ENCODE measurements at places on chromosomes 7 and 10.

DNA sequence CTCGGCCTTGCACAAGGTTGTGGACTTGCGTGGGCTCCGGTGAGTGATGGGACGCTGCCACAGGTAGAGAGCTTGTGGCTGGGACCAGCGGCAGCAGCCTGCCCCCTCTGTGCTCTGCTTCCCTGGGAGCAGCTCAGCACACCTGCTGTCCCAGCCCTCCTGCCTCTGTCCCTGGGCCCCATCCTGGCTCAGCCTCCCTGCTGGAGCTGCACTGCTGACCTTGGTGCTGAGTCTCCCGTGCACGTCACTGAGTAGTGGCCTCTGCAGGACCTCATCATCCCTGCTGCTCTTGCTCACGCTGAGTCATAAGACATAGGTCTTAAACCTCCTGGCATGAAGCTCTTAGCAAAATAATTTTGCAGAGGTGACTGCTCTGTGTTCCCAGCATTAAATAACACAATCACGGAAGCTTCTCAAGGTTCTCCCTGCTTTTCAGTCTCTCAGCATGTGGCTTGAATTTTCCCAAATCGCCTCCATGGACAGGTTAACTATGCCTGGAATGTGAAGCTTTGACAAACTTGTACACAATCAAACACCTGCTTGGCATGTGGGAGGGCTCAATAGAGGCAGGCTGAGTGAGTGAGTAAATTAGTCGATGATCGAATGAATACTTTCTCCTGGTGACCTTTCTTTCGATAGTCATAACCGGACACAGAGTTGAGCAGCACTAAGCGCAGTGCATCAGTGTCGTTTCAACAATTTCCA, 63.8 kb upstream of the NPS start:
- DNase-seq = peak; percentile 2

- DNase-seq = no peak
Observed at GRCh38 chr7:87316097-87316700, 29.3 kb upstream of the CROT start.

- DNase-seq = no peak
Observed at GRCh38 chr7:27963056-27963455, 217.5 kb downstream of the JAZF1 start.

- DNase-seq = no peak
Observed at GRCh38 chr7:81714306-81714705, 55.5 kb downstream of the HGF start.

GRCh38 chr7:142795339-142795863, 24.6 kb downstream of the PRSS2 start:
- no peak for DNase-seq

GRCh38 chr10:15253951-15254807, 85.7 kb upstream of the NMT2 start:
- no peak for DNase-seq

GRCh38 chr7:76008156-76008687, 13.8 kb upstream of the TMEM120A start:
- no peak for DNase-seq

GRCh38 chr10:71075086-71075758, 137.1 kb upstream of the UNC5B start:
- DNase-seq = no peak

GRCh38 chr10:106795619-106796018, 368.9 kb downstream of the SORCS1 start:
- DNase-seq = no peak

- no peak for DNase-seq
Observed at GRCh38 chr10:29841724-29842649, 207.2 kb upstream of the SVIL start.

- DNase-seq = no peak
Observed at GRCh38 chr7:151299530-151299929, 42.1 kb upstream of the NUB1 start.

GRCh38 chr7:24501009-24501408, 72.2 kb upstream of the PALS2 start:
- DNase-seq = no peak

- DNase-seq = no peak
Observed at GRCh38 chr7:121436688-121437087, 40.6 kb upstream of the FAM3C start.

DNA sequence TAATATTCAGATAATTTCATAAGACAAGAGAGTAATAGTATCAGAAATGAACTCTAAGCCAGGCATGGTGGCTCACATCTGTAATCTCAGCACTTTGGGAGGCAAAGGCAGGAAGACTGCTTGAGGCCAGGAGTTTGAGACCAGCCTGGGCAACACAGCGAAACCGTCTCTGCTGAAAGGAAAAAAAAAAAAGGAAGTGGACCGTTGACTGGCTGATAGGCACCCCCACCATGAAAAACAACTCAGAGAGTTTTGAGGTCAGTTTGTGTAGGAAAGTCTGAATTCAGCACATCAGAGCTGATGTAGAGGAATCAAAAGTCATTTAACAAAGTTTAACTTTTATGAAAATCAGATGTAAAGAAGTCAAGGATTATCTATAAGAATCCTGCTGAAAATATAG, 63.2 kb upstream of the AMPH start:
- no peak for DNase-seq

- no peak for DNase-seq
Observed at GRCh38 chr10:32582946-32583345, 137.0 kb downstream of the CCDC7 start.

- no peak for DNase-seq
Observed at GRCh38 chr7:98571986-98572385, 45.1 kb upstream of the NPTX2 start.

GRCh38 chr7:149041350-149041749, 13.0 kb upstream of the PDIA4 start:
- DNase-seq = no peak

GRCh38 chr10:49138361-49138891, 4.6 kb upstream of the FAM170B start:
- peak; percentile 92 for DNase-seq

- no peak for DNase-seq
Observed at GRCh38 chr7:27141923-27142579, 1.4 kb downstream of the HOXA5 start.

DNA sequence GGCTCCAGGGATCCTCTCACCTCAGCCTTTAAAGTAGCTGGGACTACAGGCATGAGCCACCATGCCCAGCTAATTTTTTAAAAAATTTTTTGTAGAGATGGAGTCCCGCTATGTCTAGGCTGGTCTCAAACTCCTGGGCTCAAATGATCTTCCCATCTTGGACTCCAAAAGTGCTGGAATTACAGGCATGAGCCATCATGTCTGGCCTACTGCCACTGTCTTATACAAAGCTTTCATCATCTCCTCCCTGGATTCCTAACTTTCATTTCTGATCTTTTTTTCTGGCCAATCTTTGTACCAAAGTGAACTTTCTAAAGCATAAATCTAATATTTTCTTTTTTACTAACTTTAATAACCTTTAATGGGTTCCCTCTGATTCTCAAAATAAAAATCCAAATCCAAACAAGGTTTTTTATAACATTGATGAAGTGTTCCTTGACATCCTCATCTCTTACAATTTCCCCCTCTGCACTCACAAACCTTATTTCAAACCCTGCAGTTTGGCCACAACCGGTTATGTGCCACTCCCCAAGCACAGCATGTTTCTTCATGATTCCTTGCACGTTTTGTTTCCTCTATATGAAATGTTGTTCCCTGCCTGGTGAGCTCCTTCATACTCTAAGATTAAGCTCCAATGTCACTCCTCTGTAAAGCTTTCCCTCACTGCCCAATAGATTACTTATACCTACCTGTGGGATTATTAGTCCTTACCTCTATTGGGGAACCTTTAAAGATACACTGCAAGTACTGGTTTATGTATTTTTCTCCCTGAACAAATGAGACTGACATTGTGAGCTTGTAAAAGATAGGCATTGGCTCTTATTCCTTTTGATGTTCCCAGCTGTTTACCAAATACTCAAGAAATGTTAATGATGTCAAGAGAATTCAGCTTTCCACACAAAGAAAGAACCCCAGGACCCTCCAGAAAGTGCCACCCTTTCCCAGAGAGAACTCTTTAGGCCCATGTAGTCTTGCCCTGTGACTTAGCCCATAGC, 101.7 kb downstream of the HOXA1 start:
- peak; percentile 67 for DNase-seq

DNA sequence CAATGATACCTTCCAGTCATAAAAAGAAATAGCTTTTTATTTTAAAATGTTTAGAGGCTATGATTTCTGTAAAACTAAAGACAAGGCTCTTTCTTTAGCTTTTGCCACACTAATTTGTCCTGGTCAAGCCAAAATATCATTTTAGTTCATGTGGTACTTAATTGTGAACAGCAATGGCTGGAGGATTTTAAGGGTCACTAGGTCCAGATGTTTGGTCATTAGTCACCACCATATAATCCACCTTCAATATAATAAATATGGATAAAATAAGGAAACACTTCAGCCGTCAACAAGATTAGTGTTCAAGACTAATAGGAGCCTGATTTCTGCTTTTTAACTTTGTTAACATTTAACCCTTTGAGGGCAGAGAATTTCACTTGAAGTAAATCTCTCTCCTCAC, 50.0 kb upstream of the HGF start:
- DNase-seq = no peak

- DNase-seq = no peak
Observed at GRCh38 chr10:44053391-44053790, 331.5 kb downstream of the CXCL12 start.

GRCh38 chr7:15845868-15846267, 159.4 kb upstream of the MEOX2 start:
- no peak for DNase-seq

DNA sequence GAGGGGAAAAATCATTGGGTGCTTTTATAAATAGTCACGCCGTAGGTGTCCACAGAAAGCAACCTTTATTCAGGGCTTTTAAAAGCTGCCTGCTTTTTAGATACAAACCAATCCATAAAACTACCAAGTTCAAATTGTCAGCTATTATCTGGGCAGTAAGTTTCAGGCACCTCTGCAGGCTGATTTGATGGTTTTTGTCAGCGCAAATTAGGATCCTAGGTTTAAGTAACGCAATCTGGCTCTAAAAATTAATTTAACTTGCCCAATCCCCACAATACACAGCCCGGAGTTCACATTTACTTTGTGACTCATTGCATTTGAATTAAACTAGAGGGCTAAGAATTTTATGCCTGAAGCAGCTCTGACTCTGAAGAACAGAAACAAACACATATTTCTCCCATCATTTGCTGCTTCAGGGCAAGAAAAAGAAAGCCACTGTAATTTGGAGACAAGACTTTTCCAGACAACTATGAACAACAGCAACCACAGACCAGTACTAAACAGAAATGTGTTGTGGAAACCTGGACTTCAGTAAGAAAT, 43.3 kb downstream of the NRP1 start:
- peak; percentile 71 for DNase-seq

DNA sequence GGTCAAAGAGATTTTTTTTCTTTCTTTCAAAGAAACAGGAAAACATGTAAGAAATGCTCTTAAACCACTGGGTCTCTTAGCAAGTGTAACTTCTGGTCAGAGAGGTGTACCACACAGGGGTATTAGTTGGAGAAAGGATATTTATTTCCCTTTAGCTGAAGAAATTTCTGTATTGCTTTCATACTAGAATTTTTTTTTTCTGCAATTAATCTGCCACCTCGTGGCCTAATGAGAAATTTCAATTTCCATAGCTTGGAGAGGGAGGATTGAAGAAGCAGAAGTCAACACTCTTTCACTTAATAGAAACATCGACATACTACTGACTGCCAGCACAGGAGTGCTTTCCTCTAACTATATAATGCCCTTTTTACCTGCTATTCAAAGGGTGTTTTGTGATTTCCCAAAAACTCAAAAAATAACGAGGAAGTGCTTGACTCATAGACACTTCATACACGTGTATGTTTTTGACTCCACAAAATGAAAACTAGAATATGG, 177.6 kb upstream of the NAMPT start:
- DNase-seq = peak; percentile 32

DNA sequence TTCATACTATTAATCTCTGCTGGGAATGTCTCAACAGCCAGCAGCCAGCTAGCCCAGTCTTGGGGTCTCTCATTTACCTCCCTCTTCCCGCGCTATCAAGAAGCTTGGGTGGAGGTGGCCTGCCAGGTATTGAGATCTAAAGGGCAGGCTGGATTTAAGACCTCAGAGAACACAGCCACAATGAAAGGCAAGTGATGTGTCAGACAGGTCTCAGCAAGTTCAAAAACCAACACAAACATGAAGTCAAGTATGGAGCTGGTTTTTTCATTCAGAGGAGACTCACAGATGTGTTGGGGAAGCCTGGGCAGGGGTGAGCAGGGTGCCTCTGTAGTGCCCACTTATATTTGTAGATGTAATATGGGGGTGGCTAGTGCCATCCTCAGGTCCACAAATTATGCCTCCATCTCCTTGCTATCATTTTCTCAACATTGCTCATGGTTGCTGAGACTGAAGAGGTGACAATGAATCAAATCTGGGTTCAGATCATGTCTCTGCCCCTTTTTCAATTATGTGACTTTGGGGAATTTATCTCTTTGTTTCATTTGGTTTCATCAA, 27.7 kb upstream of the CROT start:
- DNase-seq = no peak

GRCh38 chr10:14936584-14936983, 17.3 kb downstream of the DCLRE1C start:
- DNase-seq = no peak

- no peak for DNase-seq
Observed at GRCh38 chr10:48632166-48632565, 27.3 kb upstream of the ARHGAP22 start.

DNA sequence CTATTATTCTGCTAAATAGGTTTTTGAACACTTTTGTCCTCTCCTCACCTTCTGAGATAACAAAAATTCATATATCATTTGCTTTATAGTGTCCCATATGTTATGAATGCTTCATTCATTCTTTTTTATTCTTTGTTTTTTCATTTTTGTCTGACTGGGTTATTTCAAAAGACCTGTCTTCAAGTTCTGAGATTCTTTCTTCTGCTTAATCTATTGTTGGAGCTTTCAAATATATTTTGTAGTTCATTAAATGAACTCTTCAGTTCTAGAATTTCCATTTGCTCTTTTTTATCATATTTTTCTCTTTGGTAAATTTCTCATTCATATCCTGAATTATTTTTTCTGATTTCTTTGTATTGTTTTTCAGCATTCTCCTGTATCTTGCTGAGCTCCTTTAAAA, 53.1 kb upstream of the SCIN start:
- no peak for DNase-seq

- no peak for DNase-seq
Observed at GRCh38 chr10:119541459-119542356, 811 bp downstream of the RGS10 start.

- DNase-seq = no peak
Observed at GRCh38 chr7:47149971-47150370, 431.9 kb downstream of the TNS3 start.

DNA sequence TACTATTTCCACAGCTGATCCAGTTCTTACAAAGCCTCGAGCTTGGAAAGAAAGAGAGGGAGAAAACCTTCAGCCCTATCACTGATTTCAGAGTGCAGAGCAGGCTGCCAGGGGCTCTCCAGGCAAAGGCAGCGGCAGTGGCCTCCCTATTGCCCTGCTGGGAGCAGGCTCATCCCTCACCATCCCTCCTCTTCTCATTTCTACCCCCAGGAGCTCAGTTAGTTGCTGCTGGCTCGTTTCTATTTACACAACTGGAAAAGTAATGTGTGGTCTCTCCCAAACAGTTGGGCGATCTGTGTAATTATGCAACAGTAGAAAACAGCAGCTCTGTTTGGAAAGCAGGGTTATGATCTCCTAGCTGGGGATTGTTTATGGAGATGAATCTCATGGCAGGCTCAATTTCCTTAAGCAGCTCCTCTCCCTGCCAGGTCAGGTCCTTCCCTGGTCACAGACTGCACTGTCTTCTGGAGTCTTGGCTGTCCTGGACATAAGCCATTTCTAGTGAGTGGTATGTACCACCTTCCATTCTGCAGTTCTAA, 28.7 kb upstream of the TNS3 start:
- DNase-seq = peak; percentile 58

Data from stromal cell of bone marrow (primary cell).